Umbilical cord (tissue), 2 donors: ENCODE measurements at places on chromosomes 2 and 18.

- DNase-seq: peak; percentile 32
Measured at GRCh38 chr2:3585261-3586109, 9.4 kb upstream of the COLEC11 start.

DNA sequence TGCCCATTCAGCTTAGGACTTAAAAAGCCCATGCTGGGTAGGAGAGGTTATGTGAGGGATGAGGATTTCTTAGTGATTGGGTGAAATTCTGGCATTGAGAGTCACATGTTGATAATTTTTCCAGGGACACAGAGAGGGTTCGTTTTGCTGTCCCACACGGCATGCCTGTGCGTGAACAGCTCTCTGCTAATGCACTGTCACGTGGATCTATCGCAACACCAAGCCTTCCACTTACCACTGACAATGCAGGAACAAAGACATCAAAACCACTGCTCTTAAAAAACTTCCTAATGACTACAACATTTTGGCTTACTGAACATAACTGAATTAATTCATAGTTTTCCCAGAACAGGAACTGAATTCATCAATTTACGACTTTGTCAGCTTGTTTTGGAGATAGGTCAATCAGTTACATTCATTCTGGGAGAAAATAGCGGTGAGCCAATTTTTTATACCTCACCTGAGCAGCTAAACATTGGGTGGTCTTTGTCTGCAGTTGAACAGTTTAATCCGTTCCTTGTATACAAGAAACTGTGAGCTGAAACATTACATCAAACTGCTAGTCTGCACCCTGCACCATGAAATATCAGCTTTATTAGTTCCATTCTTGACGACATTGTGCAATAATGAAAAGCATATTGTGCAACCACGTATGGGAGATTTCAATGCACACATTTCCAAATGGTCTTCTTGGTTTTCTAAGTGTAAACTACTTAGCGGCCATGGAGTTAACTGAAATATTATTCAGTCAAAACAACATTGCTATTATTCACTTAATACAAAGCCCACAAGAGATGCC is 127.1 kb downstream of the LPIN1 start:
- DNase-seq: no peak

DNA sequence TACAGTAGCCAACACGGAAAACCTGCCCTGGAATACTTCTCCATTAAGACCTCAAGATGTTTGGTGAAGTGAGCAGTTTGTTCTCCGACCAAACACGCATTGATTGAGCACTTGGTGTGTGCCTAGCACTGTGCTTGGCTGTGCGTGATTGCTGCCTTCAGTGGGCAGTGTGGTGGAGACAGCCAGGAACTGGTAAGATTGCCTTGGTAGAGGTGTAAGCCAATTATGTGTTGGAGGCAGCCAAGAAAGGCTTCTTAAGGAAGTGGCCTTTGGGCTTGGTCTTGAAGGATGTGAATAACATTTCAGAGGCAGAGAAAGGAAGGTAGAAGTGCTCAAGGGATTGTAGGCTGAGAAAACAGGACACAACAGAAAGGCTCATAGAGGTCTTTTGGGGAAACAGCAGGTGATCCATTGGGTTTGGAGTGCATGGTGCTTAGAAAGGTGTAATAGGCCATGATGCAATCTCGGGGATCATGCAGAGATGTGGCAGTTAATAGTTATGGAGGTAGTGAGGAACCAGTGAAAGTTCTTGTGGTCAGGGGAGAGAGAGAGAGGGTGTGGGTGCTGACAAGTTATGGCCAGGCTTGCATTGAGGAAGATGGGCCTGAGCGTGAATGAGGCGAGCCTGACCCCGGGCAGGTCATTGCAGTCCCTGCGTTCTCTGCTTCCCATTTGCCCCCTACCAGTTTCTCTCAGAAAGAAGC is 6.3 kb downstream of the B3GNT2 start:
- no peak for DNase-seq

DNA sequence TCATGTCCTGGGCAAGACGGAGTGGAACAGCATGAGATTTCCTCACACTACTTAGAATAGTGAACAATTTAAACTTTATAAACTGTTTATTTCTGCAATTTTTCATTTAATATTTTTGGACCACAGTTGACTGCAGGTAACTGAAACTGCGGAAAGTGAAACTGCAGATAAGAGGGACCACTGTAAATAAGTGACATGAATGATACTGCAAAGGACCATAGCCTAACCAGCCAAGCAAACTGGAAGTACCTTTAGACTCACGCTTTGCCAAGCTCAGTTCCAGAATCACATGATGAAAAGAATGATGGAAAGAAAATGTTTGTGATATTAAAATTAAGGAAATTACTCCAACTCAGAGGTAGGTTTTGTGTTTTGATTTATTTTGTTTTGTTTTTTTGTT is 94.6 kb upstream of the ITGA4 start:
- no peak for DNase-seq

DNA sequence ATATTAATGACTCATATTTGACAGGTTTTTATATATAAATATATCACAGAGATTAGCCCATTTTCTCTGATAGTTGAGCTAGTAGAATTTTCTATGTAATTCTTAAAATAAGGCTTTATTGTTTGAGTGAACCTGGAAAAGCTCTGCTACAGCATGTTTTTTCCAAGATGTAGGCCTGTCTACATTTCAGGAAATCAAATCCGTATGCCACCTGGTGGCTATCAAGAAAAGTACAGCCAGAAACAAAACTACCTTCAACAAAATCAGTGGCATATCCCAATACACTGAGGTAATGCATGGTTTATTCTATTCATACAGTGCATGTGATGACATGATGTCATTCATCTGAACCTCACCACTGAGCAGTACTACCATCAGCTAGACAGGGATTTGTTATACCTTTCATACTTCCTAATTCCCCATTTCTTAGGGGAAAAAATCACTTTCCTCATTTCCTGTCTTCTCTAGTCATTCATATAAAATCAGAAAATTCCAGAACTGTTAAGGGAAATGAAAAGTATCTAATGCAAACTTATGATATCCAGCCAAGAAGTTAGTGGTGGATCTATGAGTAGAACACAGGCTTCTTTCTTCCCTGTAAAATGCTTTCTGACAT is 310.4 kb upstream of the SYT4 start:
- DNase-seq: peak; percentile 35

GRCh38 chr18:76493213-76494161 is 1.6 kb downstream of the ZNF516 start:
- peak; percentile 57 for DNase-seq

DNA sequence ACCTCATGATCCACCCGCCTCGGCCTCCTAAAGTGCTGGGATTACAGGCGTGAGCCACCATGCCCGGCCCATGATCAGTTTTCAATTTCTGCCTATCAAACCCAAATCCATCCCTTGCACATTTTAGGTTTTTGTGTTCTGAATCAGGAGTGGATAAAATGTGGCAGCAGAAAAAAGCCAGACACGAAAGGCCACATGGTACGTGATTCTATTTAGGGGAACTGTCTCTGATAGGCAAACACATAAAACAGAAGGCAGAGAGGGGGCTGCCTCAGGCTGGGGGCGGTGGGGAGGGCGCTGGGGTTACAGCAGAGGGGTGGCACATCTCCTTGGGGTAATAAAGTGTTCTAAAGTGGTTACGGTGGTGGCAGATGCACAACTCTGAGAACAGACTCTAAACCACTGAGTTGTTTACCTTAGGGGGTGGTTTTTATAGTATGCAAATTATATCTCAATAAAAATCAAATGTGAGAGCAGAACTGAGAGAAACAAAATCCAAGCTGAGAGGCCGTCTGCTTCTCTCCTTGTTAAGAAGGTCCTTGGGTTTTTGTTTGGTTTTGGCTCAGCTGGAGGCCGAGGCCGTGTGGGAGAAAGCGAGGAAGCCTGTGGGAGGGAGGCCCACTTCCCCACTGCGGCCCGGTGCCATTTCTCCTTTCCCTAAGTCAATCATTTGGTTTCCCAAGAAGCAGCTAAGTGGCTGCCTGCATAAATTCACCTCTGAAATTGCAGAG is 78.0 kb downstream of the SOWAHC start:
- no peak for DNase-seq

DNA sequence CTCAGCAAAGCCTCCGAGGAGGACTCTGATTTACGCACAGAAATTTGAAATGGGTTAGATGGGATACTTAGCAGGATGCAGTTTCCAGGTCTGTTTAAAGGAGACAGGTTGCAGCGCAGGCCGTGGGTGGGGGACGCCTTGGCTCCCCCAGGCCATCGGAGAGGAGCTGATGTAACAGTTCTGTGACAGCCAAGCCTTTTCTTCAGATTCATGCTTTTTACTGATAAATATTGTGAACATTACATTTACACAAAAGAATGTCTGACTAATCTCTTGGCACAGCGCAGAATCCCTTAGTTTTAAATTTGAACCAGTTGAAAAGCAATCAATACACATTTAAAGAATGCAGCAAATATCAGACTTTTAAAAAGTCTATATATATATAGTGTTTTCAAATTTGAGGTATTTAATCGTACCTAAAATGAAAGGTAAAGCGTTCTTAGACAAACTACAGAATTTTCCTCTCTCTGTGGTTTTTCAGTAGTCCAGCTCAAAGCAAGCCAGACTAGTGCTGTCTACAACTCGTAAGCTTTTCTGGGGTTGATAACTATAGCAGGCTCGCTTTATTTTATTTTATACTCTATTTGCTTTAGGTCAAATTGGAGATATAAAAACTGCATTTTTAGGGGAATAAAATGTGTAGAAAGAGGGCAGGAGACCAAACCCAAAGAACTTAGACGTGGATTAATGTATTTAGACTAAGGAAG is 221.9 kb downstream of the PIEZO2 start:
- peak; percentile 74 for DNase-seq

- no peak for DNase-seq
Measured at GRCh38 chr2:6482256-6482655, 383.5 kb downstream of the CMPK2 start.

- no peak for DNase-seq
Measured at GRCh38 chr2:67528320-67528719, 131.2 kb downstream of the ETAA1 start.

GRCh38 chr2:1503471-1504310 is 90.4 kb downstream of the TPO start:
- DNase-seq: no peak

- no peak for DNase-seq
Measured at GRCh38 chr2:66501267-66501666, 66.3 kb downstream of the MEIS1 start.

- peak; percentile 15 for DNase-seq
Measured at GRCh38 chr2:208570851-208571763, 164.5 kb downstream of the PTH2R start.

- DNase-seq: no peak
Measured at GRCh38 chr2:45436456-45436855, 174.6 kb downstream of the SRBD1 start.

GRCh38 chr2:51650769-51651168 is 618.8 kb upstream of the NRXN1 start:
- DNase-seq: no peak

- DNase-seq: no peak
Measured at GRCh38 chr2:44325897-44326296, 35.4 kb downstream of the PREPL start.

DNA sequence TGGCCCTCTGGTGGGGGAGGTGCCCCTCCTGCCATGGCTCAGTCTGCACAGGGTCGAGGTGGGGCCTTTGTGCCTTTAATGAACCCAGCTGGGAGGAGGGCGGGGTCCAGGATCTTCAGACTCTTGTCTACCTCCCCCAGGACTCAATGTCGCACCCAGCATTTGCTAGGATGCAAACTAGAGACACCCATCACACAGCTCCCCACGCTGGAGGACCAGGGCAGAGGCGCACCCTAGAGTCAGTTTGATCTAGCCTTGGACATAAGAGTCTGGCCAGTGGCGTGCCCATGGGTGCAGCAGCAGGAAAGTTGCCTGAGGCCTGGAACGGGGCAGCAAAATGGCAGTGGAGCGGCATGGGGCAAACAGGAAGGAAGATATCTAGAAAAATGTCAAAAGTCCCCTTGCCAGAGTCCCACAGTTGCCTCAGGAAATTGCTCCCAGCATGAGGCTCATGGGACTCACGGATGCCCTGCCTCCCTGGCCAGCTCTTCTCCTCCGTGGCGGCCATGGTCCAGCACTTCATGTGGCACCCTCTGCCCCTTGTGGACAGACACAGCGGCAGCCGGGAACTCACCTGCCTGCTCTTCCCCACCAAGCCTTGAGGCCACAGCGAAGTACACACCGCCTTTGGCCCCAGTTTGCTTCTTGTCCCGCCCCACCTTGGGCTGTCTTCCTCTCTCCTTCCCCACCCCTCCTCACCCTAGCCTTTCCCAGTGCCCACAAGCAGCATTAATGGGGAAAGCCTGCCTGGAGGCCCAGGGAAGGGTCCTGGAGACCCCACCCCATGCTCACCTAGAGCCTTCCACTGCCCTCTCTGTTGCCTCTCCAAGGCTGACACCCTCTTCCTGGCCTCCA is 17.7 kb downstream of the SH2D6 start:
- DNase-seq: no peak

- no peak for DNase-seq
Measured at GRCh38 chr2:178016612-178017011, 56.0 kb downstream of the PDE11A start.

GRCh38 chr2:16635791-16636699 is 29.6 kb downstream of the CYRIA start:
- no peak for DNase-seq

GRCh38 chr2:38281095-38281742 is 95.9 kb downstream of the ATL2 start:
- no peak for DNase-seq

DNA sequence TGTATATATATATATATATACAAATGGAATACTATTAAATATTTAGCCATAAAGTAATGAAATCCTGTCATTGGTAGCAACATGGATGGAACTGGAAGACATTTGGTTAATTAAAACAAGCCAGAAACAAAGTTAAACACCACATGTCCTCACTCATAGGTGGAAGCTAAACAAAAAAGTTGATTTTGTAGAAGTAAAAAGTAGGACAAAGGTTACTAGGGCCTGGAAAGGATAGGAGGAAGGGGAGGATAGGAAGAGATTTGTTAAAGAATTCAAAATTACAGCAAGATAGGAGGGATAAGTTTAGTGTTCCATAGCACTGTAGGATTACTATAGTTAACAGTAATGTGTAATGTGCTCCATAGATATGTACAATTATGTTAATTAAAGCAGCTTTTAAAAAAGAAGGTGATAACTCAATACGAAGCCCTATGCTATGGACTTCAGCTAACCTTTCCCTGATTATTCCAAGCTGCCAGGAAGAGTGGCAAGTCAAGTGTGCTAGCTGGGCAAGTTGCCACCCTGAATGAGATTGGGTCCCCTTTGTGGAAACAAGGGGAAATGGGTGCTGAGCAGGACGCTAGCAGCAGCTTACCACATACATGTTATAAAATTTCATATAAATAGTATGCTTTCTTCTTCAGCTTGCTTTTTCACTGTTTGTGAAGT is 12.3 kb downstream of the MERTK start:
- no peak for DNase-seq

GRCh38 chr2:65076345-65076710 is 20.1 kb downstream of the CEP68 start:
- DNase-seq: peak; percentile 48

- peak; percentile 69 for DNase-seq
Measured at GRCh38 chr2:84894758-84895520, 10.5 kb upstream of the TMSB10 start.

DNA sequence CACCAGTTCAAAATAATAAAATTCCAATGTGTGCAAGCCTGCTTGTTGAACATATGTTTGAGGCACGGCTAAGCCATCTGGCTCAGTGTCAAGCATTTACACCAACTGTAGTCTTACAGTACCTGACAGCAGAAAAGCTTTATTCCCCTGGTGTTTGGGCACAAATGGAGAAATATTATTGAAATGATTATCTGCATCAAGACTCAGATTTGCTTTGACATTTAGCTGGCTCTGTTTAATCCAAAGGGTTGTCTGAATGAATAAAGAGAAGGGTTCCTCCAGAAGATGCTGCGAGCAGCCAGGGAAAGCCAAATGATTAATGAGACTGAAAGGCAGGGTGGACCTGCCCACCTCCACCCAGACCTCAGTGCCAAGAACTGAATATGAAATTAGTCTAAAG is 393.2 kb upstream of the GALNT5 start:
- DNase-seq: no peak

GRCh38 chr18:13726972-13727331 is 479 bp downstream of the RNMT start:
- DNase-seq: no peak
